ENCODE measurements at places on chromosomes 1 and 21.

DNA sequence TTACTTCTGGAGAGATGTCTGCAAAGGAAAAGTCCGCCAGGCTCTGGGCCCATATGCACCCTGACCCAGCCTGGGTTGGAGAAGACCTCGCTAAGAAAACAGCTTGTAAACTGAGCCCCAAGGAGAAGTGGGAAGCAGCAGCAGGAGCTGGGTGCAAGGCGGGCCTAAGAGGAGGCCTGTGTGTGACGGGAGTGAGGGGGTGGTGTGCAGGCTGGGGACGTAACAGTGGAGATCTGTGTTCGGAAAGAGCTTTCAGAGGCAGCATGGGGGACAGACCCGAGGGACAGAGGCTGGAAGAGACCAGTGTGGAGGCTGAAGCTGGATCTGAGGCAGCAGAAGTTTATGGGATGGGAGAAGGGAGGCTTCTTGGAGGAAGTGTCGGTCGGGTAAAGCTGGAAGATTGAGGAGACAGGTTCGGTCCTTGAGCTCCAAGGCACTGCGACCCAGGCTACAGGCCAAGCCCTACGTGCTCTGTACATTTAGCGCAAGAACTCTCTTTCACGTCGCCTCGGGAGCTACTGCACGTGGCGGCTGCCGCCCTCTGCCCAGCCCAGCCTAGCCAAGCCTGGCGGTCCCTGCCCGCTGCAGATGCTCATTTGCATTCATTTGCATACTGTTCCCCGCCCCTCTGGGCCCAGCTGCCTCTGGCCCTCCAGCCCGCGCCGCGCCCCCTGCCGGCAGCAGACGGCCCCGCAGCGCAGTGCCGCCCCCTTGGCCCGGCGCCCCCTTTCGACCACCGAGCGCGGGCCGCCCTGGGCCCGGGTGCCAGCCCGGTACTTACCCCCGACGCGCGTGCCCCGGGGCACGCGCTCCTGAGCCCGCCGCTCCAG is 6.3 kb downstream of the HPCA start:
- DNase-seq, result no peak

GRCh38 chr1:154182344-154183045 is 9.4 kb downstream of the TPM3 start:
- DNase-seq, result peak; percentile 99

GRCh38 chr1:178151831-178152230 is 57.9 kb downstream of the RASAL2 start:
- DNase-seq, result no peak

DNA sequence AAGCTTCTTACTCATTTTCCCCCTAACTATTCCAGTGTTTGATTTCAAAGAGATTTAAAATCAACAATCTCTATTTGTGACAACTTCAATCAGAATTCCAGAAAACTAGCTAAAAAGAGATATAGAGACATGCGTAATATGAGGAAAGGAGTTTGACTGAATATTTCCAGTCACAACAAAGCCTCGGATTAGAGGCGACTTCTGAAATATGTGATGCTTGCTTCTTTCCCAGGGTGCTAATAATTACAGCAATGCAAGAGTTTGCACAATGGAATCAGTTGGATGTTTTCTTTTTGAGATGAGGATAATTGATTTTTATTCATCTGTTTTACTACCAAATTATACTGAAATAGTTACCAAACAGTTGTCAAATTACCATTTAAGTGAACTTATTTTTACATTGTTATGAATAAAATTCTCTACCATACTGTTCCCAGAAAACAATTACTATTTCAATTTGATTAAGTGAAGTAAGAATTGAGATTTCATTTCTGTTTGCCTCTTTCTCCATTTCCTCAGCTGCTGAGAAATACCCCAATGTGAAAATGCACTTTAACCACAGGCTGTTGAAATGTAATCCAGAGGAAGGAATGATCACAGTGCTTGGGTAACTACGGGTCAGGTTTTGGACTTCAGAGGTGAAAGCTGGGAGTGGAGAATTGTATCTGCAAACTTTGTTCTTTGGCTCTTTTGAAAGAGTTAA is 28.1 kb downstream of the KMO start:
- DNase-seq, result no peak

GRCh38 chr1:87051965-87052364 is 137.5 kb downstream of the HS2ST1 start:
- DNase-seq, result no peak

DNA sequence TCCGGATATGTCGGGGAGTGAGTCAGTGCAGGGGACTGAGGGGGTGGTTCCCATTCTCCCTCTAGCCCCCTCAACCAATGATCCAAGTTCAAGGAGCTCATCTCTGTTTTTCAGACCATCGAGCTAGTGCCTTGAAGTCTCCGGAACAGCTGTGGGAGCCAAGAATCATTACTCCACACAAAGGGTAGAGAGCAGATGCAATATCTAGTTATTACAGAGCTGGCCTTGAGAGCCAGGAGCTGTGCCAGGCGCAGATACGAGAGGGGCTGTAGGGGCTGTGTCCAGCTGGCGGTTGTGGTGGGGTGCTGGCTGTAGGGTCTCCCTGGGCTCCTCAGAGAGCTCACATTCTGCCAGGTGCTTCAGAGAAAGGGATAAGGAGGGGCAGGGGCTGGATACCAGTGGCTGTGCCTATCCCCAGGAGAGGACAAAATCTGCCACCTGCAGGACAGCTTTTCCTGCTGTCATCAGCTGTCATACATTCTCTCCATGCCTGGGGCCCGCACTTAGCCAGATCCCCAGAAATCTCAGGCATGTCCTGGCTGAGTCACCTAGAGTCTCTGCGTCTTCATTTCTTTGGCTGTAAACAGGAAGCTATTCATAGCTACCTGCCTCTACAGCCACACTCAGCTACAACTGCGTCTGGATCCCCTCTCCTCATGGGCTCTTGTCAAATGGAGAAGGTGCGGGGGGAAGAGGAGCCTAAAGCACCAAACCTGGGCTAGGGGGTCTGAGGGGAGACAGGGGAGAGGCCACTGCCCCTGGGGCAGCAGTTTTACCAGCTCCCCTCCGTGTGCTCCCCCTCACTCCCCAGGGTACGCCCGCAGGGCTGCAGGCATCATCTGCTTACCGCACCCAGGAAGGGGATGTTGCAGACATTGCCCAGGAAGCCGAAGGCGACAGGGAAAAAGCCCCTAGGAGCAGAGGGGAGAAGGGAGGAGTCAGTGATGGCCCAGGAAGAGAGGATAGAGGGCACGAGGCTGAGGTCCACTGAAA is 2.4 kb upstream of the KISS1 start:
- no peak for DNase-seq

DNA sequence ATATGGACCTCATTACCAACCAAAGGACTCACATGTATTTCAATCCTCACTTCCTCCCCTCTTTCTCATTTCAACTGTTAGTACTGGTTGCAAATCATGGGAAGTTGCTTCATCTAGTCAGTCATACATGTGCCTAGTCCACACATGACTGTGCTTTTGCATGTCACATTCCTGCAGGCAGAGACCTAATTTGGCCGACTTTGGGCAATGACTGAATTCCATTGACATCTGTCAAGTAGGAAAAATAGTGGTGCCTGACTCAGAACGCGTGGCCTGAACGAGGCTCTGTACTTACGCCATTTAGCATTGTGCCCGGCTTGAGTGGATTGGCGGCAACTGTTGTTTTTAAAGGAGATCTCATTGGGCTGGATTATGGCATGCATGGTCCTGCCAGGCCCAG is 18.0 kb downstream of the PTPRU start:
- DNase-seq, result no peak

GRCh38 chr1:179493323-179493722 is 82.4 kb downstream of the NPHS2 start:
- no peak for DNase-seq

- no peak for DNase-seq
Measured at GRCh38 chr1:244150665-244151064, 99.6 kb downstream of the ZBTB18 start.

GRCh38 chr1:224387302-224387912 is 30.7 kb downstream of the CNIH4 start:
- DNase-seq, result no peak

GRCh38 chr1:38027201-38028104 is 14.9 kb downstream of the UTP11 start:
- no peak for DNase-seq

- DNase-seq, result no peak
Measured at GRCh38 chr1:115782571-115783281, 14.2 kb upstream of the CASQ2 start.

DNA sequence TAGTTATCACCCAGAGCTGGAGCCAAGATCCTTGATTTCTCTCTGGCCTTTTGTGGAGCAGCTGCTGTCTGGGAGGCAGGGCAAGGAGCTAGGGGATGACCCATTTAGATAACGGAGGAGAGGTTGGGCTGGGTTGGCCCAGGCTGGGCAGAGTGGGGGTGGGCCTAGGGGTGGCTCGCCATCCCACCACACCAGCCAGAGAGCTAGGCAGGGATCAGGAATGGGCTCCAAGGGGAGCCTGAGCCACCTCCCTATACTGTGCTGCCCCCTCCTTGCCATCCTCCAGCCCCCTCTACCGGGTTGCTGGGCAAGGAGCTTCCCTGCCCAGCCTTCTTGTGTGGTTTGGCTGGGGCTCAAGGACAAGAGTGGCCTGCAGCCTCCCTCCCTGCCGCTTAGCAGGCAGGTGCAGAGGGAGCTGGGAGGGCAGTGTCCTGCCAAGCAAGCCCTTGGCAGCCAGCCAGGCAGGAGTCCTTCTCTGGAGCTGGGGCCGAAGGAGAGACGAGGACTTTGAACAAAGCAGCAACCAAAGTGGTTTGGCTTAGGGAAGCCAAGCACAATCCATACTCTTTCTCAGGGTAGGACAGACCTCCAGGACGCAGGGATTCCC is 4.1 kb downstream of the NUAK2 start:
- DNase-seq, result no peak

DNA sequence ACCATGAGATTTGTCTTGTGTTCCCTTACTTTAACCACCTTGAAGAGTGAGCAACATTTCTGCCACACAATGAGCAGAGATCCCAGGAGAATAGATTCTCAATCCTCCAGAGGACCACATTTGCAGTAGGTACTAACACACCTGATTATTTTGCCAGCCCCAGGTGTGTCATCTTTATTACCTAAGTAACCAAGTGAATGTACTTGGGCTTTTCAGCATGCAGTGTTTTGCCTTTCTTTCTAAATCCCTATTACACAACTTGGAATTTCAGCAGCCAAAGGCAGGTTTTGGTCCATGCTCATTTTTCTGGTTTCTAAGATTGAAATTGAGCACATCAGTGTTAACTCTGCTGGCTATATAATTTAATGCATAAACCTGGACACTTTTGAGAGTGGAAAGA is 43.2 kb upstream of the ST6GALNAC5 start:
- no peak for DNase-seq

DNA sequence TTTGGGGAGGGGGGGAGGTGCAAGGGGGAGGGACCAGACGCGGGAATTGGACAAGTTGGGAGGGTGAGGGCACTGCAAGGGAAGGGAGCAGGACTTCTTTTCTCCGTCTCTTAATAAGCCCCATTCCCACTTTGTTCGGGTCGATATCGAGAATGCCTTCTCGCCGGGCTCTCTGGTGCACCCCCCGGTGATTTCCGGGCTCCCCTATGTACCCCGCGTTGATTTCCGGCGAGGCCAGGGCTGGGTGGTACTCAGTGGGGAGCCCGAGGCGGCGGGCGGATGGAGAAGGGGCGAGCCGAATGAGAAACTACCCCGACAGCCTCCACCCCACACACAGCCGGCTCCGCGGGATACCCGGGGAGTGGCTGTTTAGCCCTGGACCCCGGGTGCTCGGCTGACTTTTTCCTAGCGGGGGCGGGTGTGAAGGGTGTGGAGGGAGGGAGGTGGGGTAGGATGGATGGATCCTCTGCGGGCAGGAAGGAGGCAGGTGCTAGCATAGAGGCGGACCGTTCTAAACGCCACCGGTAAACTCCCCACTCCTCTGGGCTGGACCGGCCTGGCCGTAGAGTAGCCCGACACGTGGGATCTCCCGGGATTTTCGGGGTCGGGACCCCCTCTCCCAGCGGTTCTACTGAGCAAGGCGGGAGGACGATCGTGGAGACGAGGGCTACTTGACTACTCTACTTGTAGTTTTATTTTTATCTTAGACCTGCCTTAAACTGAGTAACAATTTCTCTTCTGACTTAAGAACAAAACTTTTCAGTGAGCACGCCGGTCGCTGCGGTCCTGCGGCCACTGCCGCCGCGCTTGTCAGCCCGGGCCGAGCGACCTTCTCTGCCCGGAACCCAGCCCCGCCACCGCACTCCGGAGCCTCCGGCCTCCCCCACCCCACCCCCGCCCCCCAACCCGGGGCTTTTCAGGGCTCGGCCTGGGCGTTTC is 1.0 kb downstream of the RNF220 start:
- peak; percentile 33 for DNase-seq

- no peak for DNase-seq
Measured at GRCh38 chr21:42009018-42009830, 936 bp downstream of the ZBTB21 start.

- DNase-seq, result no peak
Measured at GRCh38 chr1:112386731-112387346, 9.2 kb upstream of the CTTNBP2NL start.

DNA sequence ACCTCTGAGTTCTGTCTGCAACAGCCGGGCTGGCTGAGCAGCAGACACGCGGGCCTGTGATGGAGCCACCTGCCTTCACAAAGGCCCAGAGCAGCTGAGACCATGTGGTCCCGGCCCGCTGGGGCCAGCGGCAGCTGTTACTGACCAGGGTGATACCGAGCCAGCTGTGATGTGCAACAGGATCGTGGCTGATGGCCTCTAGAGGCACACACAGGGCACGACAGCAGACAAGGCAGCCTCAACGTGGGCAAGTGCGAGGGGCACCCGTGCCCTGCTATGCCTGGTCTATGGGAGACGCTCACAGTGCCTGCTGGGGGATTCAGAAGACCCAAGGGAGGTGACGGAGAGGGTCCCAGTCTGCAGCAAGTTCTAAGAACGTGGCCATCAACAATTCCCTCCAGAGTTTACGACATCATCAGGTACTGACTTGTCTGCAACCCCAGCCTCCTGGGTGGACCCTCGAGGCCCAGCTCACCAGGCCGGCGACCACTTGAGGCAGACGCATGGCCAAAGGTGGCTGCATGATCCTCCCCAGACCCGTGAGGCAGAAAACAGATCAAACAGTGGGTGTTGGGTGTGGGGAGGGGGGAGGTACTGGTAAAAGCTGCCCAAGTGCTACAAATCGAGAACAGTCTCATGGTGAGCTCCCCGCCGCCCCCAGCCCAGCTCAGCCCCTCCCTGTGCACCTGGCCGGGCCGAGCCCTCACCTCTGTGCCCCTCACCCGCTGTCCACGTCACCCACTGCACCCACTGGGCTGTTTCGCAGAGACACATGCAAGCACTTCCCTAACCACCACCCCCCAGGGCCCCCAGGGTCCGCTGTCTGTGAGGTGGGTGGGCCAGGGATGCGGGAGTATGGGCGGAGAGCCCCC is 6.0 kb downstream of the POFUT2 start:
- no peak for DNase-seq

DNA sequence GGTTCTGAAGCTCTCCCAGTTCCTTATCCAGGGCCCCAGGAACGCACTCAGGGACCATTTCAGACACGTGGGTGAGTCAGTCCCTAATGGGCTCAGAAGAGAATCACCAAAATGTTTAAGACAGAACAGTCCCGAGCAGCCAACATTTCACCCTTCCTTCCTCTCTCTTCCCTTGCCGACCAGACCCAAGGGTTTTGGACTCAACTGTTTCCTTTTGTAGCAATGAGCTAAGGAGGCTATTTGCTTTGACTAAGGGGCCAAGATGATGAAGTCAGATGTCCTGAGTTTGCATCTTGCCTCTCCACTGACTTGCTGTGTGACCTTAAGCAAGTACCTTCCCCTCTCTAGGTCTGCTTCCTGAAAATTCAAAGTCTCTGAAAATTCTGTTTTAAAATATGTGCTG is 472.3 kb upstream of the VAMP3 start:
- no peak for DNase-seq

GRCh38 chr21:21631961-21632360 is 633.8 kb downstream of the NCAM2 start:
- no peak for DNase-seq
